ENCODE measurements at places on chromosomes 3 and 15.

GRCh38 chr15:31305375-31305774, 21.3 kb upstream of the KLF13 start:
- no peak for DNase-seq

DNA sequence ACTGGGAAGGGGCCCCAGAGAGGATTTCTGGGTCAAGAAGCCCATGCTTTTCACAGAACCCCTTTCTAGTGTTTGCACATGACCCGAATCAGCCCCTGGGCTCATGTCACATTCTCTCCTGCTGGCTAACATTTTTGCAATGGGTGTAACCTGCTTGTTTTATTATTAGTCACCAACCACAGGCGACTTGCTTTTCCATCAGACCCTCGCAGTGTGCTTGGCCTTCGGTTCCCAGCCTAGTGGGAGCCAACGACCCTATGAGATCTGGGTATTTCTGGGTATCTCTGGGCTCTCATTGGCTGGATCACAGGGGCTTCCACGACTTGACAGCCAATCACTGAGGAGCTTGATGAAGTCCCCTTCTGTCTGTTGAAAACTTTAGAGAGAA, 11.0 kb upstream of the FBLN2 start:
- peak; percentile 81 for DNase-seq

DNA sequence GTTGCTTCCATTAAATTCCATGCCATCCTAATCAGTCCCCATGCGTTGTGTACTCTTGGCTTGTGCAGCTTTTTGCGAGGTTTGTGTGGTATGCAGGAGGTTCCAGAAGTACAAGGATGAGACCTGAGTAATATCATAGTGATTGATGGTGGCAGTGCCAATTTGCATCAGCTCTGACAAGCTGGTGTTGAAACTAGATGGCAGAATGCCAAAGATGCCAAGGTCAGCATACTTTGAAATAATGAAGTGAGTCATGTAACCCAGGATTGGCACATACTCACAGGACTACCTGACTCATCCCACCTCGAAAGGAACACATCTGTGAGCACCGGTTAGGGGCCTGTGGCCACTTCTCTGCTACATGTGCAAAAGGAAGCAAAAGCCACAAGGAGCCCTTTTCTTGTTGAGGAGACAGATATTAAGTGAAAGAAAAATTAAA, 14.3 kb downstream of the KAT2B start:
- DNase-seq: peak; percentile 31

- DNase-seq: no peak
Observed at GRCh38 chr3:29144361-29144760, 136.5 kb upstream of the RBMS3 start.

GRCh38 chr3:107524326-107524840, 1.6 kb downstream of the BBX start:
- no peak for DNase-seq

DNA sequence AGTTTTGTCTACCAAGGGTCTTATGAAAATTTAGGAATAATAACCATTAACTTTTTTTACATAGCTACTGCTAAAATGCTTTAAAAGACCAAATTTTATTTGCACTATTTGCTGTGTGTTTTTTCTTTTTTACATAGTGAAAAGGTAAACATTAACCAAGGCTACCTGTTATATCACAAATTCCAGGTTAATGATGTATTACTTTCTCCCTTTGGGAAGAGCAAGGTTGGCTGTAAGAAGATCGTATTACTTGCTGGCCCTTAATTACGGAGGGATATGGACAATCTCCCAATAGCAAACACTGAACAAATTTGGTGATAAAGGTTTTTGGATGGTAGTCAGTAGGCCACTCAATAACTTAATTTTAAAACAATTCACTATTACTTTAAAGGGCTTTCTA, 22.4 kb downstream of the LRRC58 start:
- DNase-seq: no peak

DNA sequence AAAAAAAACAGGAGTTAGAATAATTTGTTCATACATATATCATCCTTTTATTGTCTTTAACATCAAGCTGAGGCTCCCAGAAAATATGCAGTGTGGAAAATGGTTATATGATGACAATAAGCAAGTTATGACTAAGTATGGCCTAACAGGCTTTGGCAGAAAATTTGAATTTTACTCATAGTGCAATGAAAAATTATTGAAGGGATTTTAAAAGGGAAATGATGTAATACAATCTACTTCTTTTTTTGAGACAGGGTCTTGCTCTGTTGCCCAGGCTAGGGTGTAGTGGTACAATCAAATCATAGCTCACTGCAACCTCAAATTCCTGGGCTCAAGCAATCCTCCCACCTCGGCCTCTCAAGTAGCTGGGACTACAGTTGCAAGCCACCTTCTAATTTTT, 78.7 kb downstream of the FAIM start:
- DNase-seq: no peak

DNA sequence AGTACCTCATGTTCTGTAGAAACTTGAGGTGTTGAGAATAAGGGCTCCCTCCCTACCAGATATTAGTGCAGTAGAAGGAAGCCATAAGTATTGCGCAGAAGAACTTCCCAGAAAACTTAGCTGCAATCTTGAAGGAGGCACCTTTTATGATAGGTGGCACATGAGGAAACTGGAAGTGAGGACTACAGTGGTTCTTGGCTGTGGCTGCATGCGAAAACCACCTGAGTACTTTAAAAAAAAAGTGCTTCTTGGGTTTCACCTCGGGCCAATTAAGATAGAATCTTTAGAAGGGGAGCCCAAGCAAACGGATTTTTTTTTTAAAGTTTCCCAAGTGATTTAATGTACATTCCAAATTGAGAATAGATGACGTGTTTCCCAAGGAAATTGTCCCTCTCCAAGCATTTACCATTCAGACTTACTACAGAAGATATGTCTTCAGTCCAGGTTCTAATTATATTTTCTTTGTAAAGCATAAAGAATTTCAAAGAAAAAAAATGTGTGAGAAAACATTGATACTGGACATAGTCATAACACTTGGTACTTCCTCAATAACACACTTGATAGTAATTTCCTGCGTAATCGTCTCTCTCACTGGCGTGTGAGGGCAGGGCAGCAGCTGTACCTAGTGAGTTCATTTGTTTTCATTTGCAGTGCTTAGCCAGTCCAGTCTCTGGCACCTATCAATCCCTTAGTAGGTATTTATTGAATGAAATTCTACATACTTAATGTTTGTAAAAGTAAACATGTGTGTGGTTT, 12.3 kb upstream of the NR1I2 start:
- DNase-seq: peak; percentile 95

DNA sequence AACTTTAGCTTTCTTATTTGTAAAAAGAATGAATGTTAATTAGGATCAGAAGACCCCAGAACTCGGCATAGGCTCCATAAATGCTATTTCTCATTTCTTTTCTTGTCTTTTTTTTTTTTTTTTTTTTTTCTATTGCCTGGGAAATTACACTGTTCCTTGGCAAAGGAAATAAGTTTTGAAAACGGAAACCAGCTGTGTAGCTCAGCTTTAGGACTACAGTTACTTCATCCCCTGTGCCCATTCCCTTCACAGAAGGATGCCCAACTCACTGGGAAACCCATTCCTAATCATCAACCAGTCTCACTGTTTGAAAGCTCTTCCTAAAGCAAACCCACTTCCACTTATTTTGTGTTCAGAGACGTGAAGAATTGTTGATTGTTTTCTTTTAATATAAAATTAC, 254.0 kb upstream of the IL12A start:
- no peak for DNase-seq

DNA sequence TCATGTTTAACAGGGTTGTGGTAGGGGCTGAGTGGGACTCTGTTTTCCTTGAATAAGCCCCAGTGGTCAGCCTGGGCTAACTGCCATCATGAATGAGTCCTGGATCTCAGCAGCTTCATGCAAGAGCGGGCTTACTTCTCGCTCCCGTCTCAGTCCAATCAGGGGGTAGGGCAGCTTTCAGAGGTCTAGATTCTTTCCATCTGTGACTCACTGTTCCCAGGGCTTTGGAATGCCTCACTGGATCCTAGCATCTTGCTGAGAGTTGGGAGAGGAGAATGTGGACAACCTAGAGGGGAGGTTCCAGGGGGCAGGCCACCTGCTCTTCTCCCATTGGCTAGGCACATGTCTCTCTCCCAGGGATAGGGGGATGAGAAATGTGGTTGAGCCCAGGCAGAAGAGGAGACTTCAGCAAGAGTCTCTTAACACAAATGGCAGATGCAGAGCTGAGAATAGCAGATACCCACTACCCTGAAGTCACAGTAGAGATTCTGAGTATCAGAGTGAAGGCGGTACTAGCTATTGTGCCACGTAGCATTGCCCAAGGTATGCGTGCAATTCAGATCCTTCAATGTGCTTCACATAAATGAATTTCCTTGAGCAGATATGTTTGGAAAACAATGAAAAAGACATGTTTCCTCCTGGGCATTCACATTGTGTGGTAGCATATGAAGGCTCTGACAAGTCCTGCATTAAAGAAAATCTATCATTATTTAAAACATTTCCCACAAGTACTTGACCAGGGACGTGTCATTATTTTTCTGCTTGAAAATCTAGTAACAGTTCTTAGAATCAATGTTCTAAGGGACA, 257.7 kb upstream of the PROK2 start:
- DNase-seq: peak; percentile 74

GRCh38 chr3:29370476-29371420, 89.9 kb downstream of the RBMS3 start:
- no peak for DNase-seq

- no peak for DNase-seq
Observed at GRCh38 chr3:57893668-57894067, 114.6 kb upstream of the FLNB start.

- no peak for DNase-seq
Observed at GRCh38 chr3:10513306-10513705, 7.9 kb upstream of the ATP2B2 start.

DNA sequence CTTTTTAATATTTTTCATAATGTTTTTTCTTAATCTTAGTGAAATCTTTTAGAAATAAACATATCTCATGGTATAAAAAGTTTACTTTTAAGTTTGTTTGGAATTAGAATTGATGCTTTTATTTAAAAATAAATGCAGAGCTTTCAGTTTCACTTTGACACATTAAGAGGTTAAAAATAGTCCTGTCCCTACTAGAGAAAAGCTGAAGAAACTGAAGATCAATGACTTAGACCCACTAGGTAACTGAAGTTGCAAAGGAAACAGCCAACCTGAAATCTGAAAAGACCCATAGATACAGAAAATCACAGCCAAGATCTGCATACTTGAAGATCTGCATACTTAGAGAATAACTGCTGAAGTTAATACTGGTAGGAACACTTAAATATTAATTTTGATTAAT, 237.6 kb downstream of the RAP2B start:
- DNase-seq: no peak

- peak; percentile 69 for DNase-seq
Observed at GRCh38 chr3:58564456-58565160, 12.6 kb downstream of the FAM107A start.

DNA sequence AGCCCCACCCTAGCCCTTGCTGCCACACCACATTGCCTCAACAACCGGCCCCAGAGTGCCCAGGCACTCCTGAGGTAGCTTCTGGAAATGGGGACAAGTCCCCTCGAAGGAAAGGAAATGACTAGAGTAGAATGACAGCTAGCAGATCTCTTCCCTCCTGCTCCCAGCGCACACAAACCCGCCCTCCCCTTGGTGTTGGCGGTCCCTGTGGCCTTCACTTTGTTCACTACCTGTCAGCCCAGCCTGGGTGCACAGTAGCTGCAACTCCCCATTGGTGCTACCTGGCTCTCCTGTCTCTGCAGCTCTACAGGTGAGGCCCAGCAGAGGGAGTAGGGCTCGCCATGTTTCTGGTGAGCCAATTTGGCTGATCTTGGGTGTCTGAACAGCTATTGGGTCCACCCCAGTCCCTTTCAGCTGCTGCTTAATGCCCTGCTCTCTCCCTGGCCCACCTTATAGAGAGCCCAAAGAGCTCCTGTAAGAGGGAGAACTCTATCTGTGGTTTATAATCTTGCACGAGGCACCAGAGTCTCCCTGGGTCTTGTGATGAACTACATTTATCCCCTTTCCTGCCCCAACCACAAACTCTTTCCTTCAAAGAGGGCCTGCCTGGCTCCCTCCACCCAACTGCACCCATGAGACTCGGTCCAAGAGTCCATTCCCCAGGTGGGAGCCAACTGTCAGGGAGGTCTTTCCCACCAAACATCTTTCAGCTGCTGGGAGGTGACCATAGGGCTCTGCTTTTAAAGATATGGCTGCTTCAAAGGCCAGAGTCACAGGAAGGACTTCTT, 39.1 kb downstream of the MESD start:
- DNase-seq: no peak

DNA sequence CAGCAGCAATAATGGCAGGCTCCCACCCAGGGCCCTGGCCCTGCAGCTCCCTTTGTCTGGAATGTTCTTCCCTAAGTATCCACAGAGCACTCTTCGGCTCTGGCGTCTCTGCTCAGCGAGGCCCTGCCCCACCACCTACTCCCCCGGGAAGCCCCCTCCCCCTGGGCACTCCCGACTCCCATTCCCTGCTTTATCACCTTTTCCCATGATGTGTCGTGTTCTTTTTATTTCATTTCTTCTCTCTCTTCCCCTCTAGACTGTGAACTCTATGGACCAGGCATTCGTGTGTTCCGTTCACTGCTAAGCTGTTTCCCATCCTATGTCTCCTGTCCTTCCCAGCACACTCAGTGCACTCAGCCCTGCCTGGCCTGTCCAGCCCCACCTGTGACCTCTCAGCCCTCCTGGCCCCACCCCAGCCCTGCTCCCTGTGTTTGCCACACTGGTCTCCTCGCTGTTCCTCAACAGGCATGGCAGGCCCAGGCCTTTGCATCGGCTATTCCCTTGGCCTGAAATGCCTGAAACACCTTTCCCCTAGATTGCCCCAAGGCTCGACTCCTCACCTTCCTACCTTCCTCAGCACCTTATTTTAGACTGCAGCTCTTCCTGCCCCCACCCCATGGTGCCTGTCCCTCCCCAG, 107.4 kb downstream of the TPRA1 start:
- no peak for DNase-seq

GRCh38 chr15:45050587-45050986, 27.6 kb downstream of the SORD start:
- no peak for DNase-seq

- DNase-seq: no peak
Observed at GRCh38 chr3:139940622-139941021, 5.6 kb downstream of the CLSTN2 start.
